ENCODE measurements at places on chromosomes 3 and 15.
A peak's percentile ranks its signal among the peaks of the same experiment; 100 is the strongest.

DNA sequence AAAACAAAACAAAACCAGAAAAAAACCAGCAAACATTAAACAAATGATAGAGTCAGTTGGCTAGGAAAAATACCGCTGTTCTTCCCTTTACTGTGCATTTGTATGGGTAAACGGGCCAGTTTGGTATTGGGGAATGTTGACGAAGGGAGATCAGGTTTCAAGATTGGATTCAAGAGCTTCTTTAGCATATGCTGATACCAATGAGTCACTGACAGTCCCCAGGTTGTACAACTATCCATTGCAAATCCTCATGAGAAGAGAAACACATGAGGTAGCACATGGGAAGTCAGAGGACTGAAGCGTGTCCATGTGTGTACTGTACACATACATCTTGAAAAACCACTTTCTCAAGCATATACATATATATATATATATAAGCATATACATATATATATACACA is 25.6 kb downstream of the TIGIT start:
- DNase-seq = no peak

DNA sequence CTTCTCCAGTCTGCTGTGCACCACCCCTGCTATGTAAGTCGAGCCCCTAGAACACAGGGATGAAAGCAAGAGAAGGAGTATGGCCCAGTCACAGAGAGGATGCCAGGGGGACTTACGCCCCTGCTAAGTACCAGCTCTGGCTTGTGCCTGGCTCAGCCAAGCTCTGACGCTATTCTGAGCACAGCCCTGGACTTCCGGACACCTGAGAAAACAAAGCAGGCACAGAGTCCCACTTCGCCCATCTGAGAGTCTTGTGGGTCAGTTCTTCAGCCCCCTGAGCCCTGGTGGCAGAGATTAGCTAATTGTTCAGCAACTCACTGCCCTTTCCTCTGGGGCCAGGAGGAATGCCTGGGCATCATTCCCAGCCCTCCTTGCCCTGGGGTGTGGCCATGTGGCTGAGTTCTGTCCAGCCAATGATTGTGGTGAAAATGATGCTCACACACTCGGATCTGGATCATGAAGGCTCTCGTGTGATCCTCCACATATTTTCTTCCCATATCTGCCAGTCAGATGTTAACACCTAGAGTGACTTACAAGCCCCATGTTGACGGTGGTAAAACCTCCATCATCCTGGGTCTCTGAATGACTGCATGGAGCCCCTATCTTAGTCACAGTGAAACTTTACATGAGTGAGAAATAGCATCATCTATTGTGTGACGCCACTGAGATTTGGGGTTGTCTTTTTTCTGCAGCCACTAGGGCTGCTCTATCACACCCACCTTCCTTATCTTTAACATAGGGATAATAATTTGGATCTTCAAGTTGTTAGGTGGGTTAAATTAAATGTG is 105.7 kb downstream of the TPRA1 start:
- DNase-seq = no peak

- no peak for DNase-seq
These were observed 130.6 kb downstream of the FAM174B start for GRCh38 chr15:92524874-92525565.

- no peak for DNase-seq
These were observed 2.0 kb downstream of the NR1I2 start for GRCh38 chr3:119783883-119784282.

- DNase-seq = no peak
These were observed 2.7 kb downstream of the SST start for GRCh38 chr3:187667526-187667925.

- DNase-seq = no peak
These were observed 34.2 kb upstream of the RAP2B start for GRCh38 chr3:153127788-153128187.

GRCh38 chr15:27583651-27584050 is 515.5 kb downstream of the OCA2 start:
- DNase-seq = no peak

GRCh38 chr3:148998715-148999423 is 7.5 kb downstream of the GYG1 start:
- DNase-seq = no peak

GRCh38 chr3:128283421-128283820 is 130.1 kb downstream of the EEFSEC start:
- no peak for DNase-seq

GRCh38 chr3:66472313-66473134 is 28.3 kb downstream of the LRIG1 start:
- DNase-seq = no peak

DNA sequence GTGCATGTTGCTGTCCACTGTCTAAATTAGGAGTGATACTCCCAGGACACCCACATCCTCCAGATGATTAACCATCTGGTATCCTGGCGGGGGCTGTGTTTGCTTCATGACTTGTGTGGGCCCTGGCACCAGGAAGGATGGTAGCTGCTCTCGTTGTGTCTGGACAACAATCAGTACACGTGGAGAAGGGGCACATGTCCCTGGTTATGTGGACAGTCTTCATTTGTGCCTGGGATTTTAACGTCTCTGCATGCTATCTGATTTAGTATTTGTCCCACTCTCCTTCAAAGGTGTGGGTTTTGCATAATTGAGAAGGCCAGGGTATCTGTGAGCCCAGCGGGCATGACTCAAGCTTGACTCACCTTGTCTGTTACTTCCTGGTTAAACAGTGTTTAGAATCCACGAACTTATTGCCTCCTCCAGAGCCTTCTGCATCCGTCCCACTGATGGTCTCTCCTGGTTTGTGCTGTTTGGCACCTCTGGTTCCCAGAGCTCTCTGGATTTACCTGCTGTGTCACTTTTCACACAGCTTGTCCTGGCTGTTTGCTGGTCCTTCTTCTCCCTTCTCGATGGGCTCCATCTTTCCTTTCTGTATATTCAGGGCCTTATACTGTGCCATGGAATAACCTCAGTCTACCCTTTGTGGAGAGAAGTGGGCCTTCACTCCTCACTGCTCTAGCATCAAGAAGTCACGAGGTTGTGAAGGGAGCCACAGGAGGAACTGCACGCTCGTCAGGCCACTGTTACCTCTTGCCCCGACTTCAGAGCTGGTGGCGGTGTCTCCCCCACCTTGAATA is 32.5 kb downstream of the ARNT2 start:
- DNase-seq = no peak

DNA sequence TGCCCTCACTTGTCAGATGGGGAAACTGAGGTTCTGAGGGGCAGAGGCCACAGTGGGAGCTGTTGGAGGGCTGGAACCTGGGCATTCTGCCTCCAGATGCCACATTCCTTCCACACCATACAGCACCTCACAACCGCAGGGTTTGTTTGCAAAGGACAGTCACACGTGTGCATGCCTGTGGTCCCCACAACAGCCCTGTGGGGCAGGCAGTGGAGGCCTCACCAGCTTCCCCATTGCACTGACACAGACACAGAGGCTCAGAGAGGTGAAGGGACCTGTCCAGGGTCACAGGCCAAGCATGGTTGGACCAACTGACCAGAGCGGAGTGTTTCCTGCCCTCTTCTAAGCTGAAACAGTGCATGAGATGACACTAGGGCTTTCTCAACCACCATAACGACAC is 75.2 kb upstream of the SEC13 start:
- DNase-seq = no peak

GRCh38 chr15:64430000-64430735 is 30.2 kb upstream of the ZNF609 start:
- no peak for DNase-seq

- peak; percentile 20 for DNase-seq
These were observed 2.3 kb upstream of the DNAH1 start for GRCh38 chr3:52313774-52314188.

DNA sequence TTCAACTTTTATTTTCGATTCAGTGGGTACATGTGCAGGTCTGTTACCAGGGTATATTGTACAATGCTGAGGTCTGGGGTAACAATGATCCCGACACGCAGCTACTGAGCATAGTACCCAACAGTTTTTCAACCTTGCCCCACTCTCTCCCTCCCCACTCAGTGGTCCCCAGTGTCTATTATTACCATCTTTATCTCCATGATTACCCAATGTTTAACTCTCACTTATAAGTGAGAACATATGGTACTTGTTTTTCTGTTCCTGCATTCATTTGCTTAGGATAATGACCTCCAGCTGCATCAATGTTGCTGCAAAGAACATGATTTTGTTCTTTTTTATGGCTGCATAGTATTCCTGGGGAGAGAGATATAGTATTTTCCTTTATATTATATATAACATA is 75.7 kb upstream of the EPHB3 start:
- DNase-seq = no peak

DNA sequence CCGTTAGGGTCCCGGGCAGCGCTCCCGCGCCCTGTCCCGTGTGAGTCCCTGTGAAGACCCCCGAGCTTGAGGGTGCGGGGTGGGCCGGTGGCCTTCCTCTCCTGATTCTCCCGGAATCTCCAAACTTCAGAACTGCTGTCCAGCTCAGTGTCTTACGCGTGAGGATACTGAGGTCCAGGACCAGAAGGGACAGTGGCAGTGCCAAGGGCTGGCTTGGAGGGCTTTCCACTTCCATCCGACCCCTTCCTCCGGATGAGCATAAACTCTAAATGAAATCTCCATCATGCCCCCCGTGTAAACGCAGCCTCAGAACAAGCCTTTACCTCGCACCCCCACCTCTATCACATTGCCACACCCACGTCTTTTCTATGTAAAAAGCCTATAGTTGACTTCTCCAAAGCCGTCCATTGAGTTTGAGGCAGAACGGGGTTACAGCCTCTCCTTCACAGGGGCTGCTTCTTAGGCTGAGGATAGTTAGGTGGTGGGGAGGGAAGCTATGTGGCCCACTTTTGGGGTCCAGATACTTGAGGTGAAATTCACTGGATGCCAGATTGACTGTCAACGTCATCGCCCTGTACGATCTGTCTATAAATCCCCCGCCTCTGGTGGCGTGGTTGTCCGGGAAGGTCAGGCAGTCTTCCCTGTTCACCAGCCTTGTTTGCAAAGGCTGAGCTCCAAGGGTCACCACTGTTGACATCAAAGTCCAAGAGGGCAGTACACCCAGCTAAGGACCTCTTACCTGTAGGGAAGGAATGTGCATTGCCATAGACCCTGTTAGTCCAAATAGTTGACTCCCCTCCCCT is 1.1 kb downstream of the EDEM1 start:
- DNase-seq = peak; percentile 45

- no peak for DNase-seq
These were observed 137.5 kb upstream of the ABHD17C start for GRCh38 chr15:80557441-80558234.

DNA sequence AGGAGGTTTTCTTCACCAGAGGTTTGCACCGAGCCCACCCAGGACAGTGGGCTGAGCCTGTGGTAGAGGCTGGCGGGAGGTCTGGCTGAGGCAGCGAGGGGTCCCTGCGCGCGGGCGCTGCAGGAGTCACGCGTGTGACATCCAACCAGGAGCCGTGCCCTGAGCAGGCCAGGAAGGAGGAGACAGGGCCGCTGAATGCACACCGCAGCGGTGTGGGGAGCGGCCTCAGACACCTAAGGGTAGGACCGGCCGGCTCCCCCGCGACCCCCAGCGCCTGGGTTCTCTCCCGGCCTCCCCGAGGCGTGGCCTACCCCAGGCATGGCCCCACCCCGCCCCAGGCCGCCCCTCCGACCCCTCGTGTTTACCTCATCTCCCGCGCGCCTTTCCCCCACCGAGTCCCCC is 412 bp downstream of the SLC41A3 start:
- DNase-seq = no peak

DNA sequence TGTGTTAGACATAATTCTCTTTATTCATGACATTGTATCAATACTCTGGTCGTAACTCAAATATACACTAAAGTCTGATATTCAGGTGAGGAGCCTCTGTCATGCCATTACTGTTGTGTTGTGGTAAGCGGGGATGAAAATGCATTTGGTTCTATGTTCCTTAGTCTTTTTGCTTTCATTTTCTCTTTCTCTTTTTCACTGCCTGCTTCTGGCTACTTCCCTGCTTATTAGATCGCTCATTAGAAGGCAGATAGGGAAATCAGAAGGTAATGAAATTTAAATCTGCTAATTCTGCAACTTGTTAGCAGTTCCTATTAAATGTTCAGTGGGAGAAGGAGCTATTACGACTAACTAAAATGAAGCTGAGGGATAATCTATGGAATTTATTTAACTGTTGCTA is 345.0 kb downstream of the GRM7 start:
- no peak for DNase-seq

DNA sequence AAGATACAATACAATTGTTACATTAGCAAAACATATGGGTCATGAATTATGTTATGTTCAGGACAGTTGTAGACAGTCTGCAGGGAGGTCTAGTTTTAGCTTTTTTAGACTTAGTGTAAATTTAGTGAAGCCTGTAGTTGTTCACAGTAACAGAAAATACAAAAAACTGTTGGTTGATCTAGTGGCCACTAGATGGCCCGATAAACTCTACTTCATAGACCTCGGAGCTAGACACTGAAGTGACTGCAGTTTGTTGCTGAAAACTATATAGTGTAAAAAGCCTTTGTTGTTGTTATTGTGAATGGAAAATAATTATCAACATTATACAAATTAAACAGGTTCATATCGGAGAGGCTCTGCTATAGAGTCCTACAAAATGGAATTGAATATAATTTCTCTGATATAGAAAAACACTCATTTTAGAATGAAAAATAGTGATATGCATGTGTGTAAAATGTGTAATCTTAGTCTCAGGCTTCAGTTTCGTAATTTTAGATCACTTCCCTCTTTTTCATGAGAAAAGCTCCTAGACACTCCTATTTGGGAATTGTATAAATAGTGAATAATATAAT is 18.3 kb downstream of the MAGEL2 start:
- DNase-seq = no peak

GRCh38 chr15:39365873-39366272 is 215.0 kb upstream of the THBS1 start:
- no peak for DNase-seq

DNA sequence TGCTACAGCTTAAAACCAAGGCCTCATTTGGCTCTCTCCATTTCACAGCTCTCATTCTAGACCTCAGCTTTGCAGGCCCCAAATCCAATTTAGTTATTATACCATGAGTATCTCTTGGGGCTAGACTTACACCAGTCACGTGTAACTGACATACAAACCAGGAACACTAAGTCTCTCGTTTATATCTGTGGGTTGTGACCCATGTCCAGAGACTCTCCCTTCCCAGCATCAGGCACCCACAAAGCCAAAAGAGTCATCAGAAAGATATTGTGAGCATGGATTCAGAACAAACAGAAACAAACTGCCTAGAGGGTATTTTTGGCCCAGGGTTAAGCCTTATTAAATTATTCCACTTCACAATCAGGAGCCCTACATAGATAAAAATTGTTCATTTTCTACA is 5.6 kb upstream of the CCDC13 start:
- DNase-seq = no peak

DNA sequence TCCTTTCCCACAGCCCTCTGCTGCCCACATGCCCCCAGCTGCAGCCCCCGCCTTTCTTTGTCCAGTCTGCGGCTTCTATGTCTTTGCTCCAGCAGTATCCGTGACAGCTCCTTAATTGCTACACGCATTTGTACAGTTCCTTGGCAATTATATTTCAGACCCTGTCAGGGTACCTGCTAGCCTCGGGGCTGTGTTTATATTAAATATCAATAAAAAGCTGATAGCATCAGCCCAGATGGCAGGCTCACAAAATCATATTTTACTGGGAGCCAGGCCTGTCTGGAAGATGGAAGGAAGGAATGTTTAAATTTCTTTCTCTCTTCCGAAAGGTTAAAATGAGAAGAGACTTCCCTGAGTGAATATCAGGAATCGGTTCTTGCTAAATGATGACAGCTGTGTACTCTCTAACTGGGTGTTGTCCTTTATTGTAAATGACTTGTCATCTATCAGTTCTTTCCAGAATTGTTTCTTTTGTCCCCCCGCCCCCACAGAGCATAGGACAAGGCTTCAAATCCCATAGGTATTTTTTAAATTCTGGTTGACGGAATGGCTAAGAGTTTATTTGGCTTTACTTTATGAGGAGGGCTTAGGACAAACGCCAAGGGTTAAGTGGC is 378.1 kb downstream of the LRTM1 start:
- DNase-seq = no peak
